ENCODE measurements at places on chromosomes 13 and 19.

GRCh38 chr19:28963486-28964250 lies 249.3 kb downstream of the UQCRFS1 start:
- no peak for DNase-seq

DNA sequence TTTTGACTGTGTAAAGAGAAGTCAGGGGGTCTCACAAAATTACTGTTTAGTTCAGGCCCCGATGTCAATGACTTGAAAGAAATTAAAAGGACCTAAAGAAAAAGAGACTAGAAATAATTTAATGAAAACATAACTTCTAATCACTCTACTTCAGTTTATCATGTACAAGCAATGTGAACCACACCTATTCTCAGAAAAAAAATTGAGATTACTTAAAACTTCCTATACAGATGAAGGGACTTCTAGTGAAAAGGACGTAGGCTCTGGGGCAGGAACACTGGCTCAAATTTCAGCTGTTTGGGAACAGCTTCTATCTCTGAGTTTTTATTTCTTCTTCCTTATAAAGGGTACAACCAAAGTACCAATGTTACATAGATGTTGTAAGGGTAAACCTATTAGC lies 38.0 kb downstream of the TPT1 start:
- no peak for DNase-seq

DNA sequence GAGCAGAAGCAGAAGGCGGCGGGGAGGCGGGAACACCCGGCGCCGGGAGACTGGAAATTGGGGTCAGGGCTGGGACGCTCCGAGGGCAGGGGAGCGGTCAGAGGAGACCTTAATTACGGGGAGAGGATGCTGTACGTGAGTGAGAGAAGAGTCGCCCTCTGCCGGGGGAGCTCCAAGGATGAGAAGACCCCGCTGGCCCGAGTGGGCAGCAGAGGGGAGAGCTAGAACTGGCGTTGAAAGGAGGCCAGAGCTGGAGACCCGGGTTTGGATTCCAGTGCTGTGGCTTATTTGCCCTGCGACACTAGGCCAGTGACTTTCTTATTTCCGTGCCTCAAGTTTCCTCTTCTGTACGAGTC lies 536 bp downstream of the FAM32A start:
- no peak for DNase-seq

GRCh38 chr19:52658595-52658994 lies 20.4 kb upstream of the ZNF83 start:
- DNase-seq: no peak

GRCh38 chr19:6076675-6077463 lies 33.4 kb downstream of the RFX2 start:
- DNase-seq: no peak

DNA sequence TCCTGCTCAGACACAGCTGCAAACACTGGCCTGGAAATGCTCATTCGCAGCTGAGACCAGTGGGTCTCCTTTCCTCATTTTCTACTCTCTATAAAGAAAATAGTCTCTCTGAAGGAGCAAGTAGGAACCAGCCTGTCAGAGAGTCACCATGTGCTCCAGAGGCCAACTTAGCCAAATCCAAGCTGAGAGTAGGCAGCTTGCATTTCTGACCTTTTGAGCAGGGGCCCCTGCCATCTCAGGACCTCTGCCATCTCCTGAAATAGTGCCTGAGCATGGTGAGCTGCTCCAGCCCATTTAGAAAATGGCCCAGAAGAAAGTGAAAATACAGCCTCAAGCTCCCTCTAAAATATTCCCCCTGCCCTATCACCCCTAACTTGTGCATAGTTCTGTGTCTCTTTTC lies 95.6 kb downstream of the STOML3 start:
- no peak for DNase-seq

DNA sequence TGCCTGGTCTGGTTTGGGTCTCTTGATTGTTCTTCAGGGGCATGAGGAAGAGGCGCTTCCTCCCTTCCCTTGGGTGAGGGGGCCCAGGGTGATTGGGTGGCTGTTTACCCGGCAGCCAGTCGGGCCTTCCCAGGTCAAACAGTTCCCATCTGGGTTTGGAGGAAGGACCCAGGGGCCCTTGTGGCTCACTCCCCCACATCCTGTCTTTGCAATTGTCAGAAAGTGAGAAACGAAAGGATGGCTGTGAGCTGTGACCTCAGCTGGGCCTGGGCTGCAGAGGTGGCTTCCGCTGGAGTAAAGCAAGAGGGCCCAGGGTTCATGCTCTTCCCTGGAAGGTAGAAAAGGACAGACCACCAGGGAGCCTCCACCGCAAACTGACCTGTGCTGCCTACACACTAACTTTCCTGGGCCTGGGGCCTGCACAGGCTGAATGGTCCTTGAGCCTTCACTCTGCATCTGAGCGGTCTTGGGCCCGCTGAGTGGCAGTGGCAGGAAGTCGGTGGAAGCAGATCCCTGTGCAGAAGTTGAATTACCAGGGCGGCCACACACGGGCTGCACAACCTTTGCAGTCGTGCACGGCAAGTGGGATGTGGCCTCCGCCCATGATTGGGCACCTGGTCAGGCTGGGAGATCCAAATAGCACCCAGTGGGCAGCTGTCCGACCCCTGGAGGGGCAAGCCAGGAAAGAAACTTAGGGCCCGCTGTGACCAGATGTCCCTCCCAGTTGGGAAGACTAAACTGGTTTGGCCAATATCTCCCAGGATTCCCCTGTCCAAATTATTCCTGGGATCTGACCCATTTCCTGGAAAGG lies 5.3 kb upstream of the CD79A start:
- DNase-seq: no peak

- no peak for DNase-seq
Observed at GRCh38 chr19:4984438-4984990, 15.6 kb downstream of the KDM4B start.

GRCh38 chr13:105952233-105952972 lies 583.1 kb downstream of the EFNB2 start:
- DNase-seq: no peak

GRCh38 chr13:111845621-111846351 lies 221.2 kb upstream of the SOX1 start:
- no peak for DNase-seq

- DNase-seq: no peak
Observed at GRCh38 chr19:48397263-48398101, 4.0 kb downstream of the GRIN2D start.

Measured in glomerular endothelial cell (primary cell).